Stimulated activated naive B cell treated with anti-CD40 and anti-IgM and Interleukin-4, amounts not matched to agents 10 μg/mL and 1 μg/mL and 100 μg/mL, for 72 hours (primary cell): ENCODE measurements at places on chromosomes 12 and 14.

GRCh38 chr12:517538-517937, 57.8 kb downstream of the B4GALNT3 start:
- DNase-seq = no peak

DNA sequence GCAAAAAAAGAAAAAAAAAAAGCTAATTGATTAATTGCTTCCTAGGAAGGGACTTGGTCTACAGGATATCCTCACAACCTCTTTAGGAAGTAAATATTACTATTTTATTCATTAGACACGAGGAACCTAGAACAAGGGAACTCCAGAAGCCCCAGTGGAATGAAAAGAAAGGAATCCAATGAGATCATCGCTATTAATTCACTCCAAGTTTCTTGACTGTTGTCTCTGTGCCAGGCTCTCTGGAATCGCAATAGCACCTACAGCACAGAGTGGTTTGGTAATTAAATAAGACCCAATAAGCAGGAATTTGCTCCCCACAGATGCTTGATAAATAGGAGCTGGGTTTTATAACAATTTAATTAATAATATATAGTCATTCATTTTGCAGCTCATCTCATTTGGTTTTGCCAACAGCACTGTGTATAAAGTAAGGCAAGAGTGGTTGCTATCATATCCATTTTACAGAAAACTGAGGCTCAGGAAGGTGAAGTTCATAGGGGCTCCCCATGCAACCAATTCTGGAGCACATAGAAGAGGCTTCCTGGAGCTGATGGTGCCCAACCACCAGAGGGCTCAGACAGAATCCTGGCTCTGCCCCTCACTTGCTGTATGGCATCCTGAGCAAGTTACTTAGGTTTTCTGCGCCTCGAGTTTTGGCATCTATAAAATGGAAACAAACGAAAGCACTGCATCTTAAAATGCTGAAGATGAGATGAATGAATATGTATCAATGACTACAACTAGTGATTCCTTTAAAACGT, 420.2 kb downstream of the MED13L start:
- DNase-seq = no peak

DNA sequence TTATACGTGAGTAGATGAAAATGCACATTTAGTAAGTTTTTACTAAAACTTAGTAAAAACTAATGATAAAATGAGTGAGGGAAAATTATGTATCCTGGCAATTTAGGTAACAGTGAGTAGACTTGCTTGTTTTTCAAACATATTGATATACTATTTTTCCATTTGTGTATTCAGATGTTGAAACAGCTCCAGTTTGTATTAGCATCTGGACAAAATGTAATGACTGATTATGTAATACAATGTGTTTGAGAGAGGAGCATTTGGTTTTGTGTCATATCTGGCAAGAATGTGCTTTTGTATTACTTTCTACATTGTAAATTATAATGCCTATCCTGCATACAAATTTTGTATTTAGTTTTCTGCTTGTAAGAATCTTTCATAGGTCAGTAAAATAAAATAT, 5.6 kb downstream of the CNOT2 start:
- no peak for DNase-seq

- no peak for DNase-seq
Observed at GRCh38 chr12:74985986-74986319, 223.7 kb downstream of the KCNC2 start.

DNA sequence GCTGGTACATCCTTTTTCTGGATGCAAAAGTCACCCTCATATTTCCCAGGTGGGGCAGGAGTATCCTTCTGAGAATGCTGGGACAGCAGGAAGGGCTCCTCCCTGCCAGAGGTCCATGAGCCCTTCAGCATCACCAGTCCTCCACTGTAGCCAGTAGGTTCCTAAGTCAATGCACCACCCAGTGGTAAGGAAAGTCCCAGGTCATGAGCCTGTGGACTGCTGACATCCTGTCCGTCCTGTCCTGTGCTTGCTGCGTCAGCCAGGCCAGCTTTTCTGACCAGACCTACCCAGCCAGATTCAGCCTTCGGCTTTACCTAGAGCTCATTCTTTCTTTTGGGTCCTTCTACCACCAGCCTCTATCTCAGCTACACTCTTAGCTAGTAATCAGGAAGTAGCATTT, 23.0 kb upstream of the ACTN1 start:
- no peak for DNase-seq

GRCh38 chr12:3014641-3015040, 55.4 kb downstream of the TEAD4 start:
- no peak for DNase-seq

- DNase-seq = no peak
Observed at GRCh38 chr14:60266021-60266937, 17.3 kb downstream of the PPM1A start.

GRCh38 chr12:78002878-78003277, 172.2 kb downstream of the NAV3 start:
- DNase-seq = no peak

- no peak for DNase-seq
Observed at GRCh38 chr14:22981090-22981875, 1.1 kb downstream of the AJUBA start.

GRCh38 chr12:62714774-62715721, 219.9 kb downstream of the PPM1H start:
- no peak for DNase-seq

DNA sequence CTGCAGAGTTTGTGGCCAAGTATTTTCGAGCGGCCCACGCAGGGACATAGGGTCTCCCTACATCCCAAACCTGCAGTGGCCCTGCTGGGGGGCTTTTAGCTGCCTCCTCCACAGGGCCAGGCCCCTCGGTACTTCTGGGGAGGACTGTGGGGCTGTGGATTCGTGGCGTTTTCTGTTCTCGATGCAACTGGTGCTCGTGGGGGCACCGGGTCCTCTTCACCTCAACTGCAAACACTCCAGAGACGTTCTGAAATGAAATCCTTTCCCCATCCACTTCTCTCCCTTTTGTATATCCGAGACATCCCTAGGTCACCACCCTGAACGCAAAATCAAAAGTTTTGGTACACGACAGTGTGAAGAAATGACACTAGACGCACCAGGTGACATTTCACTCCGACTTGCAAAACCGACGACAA, 2.3 kb downstream of the RFX4 start:
- no peak for DNase-seq

- DNase-seq = no peak
Observed at GRCh38 chr12:29159661-29160060, 10.6 kb downstream of the FAR2 start.

DNA sequence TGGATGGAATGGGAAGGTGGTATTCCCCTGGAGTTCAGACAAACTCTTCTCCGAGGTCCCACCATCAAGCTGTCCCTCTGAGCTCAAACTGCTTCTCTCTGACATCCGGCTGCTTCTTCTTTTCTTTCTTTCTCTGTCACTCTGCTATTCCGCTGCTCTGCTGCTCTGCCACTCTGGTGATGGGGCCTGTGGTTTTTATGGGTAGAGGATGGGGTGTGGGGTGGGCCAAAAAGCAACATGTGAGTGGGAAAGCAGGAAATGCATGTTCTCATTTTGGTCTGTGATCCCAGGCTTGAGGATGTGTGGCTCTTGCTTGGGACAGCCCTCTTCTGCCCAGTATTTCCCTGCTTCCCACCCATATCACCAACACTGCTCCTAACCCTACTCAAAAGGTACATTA, 30.6 kb downstream of the CLECL1 start:
- no peak for DNase-seq

- no peak for DNase-seq
Observed at GRCh38 chr12:106710143-106710893, 64.2 kb upstream of the RIC8B start.
